Right renal cortex interstitium (tissue), 3 donors: ENCODE measurements at places on chromosomes 1 and 21. TPM values are rescaled to one million over a fixed set of nuclear protein-coding genes. Genes with fewer than 3 reads are reported as not detected.

DNA sequence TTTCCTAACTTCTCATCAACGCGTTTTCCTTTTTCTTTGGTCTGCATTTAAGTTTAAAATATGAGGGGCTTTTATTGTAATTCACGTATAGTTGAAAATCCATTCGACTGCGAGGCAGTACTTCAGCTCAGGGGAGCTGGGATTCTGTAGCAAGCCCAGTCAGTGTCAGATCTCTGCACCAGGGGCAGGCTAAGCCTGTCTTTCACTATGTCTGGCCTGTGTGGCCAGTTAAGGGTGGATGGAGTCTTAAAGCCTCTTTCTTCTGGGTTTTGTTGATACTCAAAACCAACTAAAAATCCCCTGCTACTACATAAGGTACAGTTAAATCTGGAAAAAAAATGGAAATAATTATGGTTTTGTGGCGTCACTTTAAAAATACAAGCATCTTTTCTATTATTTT is 124.7 kb downstream of the TYW3 start:
- no peak for DNase-seq

DNA sequence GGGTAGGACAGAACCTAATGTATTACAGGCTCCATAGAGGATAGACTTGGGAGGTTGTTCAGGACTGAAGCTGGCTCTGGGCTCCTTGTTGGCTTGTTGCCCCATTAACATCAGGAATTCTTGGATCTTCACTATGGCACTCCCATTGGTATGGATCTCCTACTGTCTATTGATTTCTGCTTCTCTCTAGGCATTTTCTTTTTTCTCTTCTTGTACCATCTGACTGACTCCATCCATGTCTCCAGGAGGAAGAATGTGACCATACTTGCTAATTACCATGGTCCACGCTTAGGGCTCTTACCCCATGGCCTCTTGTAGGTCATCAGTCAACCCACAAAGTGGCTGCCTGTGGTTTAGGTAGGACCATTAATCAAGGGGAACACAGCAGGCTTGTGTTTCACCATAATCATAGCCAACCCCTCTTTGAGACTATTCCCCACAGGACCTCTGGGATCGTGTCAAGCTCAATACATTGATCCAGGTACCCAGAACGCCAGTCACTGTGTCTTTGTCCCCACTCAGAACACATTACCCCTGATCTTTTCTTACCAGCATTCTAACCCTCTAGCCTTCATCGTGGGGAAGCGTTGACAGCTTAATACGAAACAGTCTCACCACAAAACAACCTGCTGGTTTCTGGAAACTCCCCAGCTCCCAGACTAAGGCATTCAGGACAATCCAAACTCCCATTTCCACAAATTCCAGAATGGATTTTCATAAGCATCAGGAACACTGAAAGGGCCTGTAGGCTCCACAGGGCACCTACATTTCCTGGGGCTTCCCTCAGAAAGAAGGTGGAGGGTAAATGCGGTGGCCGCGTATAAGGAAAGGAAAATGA is 97.1 kb downstream of the ETS2 start:
- DNase-seq: no peak

- DNase-seq: no peak
These were observed 4.2 kb downstream of the TTC39A start for GRCh38 chr1:51325878-51326755.

- DNase-seq: no peak
These were observed 237.9 kb downstream of the USP25 start for GRCh38 chr21:15967661-15968060.

DNA sequence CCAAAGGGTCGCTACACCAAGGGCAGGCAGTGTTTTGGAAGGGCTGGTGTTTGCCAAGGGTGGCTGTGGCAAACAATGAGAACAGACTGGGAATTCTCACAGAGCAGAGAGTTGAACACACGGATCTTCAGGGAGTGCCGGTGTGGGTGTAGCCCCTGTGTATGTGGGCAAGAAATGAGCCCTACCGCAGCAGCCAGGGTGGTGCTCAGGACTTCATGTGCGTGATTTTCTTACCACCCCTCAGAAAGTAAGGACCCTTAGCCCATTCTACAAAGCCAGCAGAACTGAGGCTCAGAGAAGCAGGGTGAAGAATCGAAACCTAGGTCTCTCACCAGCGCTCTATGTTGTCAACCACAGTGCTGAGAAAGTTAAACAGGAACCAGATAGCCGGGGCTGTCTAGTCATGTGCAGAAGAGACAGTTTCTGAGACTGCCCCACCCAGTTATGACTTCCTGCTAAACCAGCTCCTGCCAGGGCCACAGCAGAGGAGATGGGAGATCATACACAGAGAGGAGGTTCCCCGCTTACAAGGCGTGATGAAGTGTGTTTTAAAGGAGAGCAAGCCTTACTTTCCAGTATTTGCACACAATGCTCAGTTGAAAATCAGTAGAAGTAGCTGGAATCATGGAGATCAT is 21.9 kb upstream of the MORC3 start:
- no peak for DNase-seq

- DNase-seq: no peak
These were observed 2.6 kb downstream of the SLAMF8 start for GRCh38 chr1:159829273-159829634.

RPS6KC1 gene
- polyA plus RNA-seq: 26.2 TPM

POFUT2 gene
- polyA plus RNA-seq: 29.7 TPM
